Skin of body (tissue), 3 donors: ENCODE measurements at places on chromosomes 12 and 14.

GRCh38 chr14:99602054-99602787 is 1.8 kb downstream of the CCDC85C start:
- no peak for DNase-seq

- no peak for DNase-seq
These were observed 702.7 kb downstream of the TMTC2 start for GRCh38 chr12:83389237-83389996.

GRCh38 chr14:75630695-75631452 is 29.8 kb downstream of the ERG28 start:
- no peak for DNase-seq

DNA sequence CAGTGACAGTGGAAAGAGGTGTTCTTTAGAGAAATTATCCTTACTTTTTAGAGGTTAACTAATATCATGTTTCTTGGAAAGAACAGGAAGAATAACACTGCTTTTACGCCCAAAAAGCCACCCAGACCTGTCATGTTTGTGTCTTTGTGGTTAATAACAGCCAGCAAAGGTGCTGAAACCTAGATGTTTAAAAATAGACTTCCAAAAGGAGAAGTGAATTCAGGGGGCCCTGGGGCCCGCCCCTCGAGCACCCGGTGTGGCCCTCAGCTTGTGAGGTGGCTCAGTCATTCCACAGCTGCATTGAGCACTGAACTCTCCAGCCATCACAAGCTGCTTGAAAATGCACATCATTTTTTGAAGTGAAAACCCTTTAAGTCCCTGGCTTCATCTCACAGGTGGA is 20.8 kb upstream of the AMN start:
- no peak for DNase-seq

DNA sequence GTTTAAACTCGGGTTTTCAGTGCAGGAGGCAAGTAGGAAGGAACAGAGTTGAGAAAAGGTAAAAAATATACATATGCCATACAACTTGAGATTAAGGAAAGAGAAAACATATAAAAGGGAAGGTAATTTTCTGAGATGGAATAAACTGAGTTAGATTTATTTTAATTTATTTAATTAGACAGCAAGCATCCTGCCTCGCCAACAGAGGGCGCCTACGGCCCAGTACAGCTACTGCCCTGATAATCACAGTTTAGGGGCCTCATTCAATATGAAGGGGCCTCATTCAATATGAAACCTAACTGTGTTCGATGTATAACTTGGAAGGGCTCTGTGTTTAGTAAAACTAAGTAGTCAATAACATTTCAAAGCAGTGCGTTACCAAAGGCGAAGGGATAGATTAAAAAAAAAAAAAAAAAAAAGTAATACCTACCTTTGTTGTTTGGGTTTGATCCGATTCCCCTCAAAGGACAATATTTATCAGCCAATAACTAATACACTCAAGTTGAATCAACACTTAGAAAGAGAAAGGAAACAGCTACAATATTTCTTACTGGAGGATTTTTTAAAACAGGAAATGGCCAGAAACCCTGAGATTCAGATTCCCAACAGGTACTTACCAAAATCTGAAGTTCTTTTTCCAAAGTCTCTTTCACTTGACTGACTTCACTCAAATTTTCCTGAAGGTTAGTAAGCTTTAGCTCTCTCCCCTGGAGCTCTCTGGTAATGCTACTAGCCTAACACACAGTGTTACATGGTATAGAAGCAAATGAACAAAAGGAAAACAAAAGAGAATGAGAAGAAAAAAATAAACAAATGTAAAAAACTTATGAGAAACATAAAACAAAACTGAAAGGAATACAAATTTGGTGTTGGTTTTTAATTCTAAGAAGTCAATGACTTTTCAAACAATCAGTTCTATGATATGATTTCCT is 70.0 kb upstream of the VPS33A start:
- DNase-seq, result no peak

GRCh38 chr14:93982230-93983007 is 6.0 kb upstream of the ASB2 start:
- DNase-seq, result no peak

GRCh38 chr12:64737539-64737938 is 21.7 kb downstream of the GNS start:
- DNase-seq, result no peak

GRCh38 chr12:16246264-16246663 is 31.2 kb downstream of the SLC15A5 start:
- DNase-seq, result no peak

DNA sequence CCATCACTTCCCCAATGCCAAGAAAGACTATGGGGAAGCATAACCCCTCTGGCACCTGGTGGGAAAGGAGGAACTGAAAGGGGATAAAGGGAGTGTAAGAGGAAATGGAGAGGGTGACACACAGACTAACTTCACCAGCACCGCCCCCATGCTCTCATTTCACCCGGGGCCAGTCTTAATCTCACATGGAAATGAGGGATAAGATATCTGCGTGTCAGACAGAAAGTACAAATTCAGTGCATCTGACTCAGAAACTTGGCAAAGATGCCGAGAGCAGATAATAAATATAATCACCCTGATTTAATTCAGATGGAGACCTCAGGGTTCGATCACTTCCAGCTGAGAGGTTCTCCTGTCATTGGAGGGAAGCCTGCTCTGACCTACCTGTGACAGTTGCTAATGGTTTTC is 191.6 kb downstream of the DUSP6 start:
- DNase-seq, result peak; percentile 65

DNA sequence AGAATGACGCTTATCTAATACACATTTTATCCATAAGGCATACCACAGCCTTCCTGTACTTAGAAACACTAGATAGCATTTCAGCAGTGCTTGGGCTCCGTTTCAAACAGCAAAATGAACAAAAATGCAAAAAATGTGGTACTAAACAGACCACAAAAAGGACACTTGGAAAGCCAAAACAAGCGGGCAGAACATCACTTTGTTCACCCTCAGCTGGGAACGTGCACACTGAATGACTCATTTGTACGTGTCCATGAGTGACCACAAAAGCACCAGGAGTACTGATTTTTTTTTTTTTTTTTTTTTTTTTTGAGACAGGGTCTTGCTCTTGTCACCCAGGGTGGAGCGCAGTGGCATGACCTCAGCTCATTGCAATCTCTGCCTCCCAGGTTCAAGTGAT is 8.9 kb upstream of the FOXN3 start:
- no peak for DNase-seq

DNA sequence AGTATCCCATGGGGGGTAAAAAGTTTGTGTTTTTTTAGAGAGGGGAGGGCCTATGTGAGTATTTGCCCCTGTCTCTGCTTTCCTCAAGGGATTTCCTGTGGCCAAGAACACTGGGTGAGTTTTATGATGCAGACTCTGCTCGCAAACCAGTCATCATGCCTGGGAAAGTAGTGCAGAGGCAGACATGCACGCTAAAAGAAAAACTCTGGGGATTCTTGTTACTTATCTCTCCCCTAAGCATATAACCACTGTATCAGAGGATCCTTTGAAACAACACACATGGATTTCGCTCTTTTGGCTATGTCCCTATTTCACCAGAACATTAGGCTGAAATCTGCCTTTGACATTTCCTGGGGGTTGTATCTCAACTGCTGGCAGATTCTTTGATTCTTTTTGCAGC is 1845.8 kb upstream of the SEL1L start:
- peak; percentile 31 for DNase-seq

DNA sequence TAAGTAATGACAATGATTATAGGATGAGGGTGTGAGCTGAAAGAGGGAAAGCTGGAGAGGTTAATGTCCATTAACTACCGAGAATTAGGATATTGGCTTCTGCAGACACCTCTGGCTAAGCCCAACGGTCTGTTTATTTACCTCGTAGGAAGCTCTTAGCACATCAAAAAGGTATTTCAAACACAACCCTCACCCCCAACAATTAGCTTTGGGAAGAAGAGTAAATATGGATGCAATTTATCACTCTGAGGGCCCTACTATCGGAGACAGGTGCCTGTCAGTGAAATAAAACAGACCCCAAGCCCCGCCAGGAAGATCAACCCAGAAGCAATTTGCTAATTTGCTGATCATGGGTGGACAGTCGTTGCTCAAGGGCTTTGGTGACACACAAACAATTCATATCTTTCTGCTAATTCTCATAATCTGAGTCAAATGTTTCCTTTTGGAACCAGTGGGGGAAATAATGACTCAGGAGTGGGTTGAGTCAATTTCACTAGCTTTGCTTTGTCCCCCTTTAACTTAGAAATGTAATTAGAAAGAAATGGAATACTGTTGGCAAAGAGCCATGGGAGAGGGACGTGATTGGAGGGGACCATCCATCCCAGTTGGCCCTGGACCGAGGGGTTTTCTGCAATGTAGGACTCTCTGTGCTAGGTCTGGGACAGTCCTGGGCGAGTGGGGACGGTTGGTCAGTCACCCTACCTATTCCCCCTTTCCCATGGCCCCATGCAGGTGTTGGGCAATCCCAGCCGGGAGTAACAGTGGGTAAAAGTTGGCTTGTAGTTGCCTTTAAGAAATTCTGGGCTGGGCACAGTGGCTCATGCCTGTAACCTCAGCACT is 99.1 kb upstream of the MED13L start:
- DNase-seq, result no peak

GRCh38 chr12:59004456-59004855 is 84.2 kb upstream of the LRIG3 start:
- DNase-seq, result peak; percentile 75

DNA sequence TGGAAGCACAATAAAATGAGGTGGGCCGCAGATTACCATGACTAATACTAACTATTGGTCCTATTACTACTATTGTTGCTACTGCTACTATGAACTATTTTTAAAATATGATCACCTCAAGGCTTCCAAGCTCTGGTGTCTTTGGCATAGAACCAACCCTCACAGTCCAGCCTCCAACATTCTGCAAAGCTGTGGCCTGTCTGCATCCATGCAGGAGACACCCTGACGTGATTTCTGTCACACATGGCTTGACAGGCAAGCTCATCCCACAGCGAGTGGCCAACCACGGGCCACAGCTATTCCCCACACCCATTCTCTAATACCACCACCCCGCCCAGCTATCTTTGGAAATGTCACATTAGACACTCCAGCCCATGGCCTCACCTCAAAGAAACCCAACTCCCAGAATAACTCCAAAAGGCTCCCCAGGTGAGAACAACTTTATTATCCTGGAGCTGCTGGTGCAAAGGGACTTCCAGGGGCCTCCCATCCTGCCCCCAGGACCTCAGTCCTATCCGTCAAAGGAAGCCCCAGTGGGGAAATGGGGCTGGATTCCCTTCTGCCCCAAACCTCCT is 14.4 kb downstream of the ISCU start:
- DNase-seq, result no peak

DNA sequence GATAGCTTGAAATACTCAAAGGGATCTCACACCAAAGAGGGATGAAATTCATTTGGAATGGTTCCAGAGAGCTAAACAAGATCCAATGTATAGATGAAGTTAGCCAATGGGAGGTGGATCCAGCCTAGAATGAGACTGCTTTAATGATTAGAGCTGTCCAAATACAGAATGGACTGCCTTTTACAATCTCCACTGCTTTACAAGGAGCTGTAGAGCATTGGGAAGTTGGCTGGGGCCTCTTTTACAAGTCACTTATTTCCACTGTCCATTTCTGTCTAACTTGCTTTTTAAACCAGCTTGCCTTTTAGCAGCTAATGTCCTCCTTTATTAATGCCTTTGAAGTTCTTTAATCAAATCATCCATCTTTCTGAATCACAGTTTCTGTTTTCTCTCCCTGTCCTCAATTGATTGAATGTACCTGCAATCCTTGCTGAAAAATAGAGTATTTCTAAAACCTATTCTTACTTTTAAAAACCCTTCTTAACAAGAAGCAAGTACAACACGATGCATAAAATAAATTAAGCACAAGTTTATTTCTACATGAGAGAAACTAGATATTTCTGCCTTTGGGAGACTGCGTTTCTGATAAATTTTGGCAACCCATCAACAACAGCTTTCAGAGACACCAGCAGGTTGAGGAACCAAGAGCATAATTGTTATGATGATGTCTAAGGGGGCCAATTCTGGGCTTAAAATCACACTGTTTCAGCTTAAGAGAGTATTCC is 3.4 kb upstream of the ATP2A2 start:
- no peak for DNase-seq

DNA sequence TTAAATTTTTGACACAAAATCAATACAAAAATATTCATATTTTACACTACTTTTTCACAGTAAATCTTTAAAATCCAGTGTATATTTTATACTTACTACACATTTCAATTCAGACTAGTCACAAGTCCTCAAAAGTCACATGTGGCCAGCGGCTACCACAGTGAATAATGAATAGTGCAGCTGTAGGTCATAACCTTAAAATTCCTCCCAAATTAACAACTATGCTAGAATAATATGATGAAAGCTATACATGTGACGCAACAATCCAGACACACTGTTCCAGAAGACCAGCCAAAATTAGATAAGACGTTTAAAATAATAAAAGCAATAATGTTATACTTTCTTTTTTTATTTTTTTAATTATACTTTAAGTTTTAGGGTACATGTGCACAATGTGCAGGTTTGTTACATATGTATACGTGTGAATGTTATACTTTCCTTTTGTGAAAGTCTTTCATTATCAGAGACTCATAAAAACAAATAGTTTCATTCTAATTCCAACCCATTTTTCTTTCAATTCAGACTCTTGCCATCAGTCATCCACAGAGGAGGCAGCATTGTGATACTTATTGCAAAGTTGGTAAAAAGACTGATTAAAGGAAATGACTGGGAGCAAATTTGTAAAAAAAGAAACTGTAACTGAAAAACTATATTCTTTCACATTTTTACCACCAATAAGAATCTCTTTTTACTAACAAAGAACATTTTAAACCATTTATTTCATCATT is 67.0 kb downstream of the C2CD5 start:
- DNase-seq, result no peak

GRCh38 chr12:109018296-109018695 is 2.6 kb downstream of the SVOP start:
- DNase-seq, result no peak

DNA sequence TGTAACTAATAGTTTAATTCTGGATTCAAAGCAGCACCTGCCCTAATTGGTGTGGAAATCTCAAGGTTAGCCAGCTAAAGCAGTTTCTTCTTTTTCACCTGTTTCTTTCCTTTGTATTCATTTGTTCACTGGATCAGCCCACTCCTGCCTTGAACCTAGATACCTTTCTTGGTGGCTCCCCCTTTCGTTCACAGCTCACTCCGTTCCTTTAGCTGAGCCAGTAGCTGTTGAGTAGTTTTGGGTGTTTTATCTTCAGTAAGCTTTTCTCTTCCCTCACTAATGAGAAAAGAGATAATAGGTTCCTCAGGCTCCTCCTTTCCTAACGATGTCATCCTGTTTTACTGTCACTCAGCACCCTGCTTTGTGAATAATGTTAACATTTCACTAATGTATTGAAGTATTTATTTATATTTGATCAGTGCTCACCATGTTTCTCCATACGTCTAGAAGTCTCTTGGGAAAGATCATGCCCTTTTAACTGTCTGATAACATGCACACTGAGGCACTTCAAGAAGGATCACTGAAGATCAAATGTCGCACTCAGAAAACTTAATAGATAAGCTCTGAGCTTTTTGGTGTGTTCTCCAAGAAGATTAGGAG is 121.1 kb downstream of the TGFB3 start:
- no peak for DNase-seq
